ENCODE measurements at places on chromosomes 5 and 9.

- peak; percentile 71 for DNase-seq
These were observed 96.2 kb downstream of the TLE4 start for GRCh38 chr9:79667817-79668436.

- DNase-seq = no peak
These were observed 31.2 kb upstream of the ACTBL2 start for GRCh38 chr5:57513785-57514184.

DNA sequence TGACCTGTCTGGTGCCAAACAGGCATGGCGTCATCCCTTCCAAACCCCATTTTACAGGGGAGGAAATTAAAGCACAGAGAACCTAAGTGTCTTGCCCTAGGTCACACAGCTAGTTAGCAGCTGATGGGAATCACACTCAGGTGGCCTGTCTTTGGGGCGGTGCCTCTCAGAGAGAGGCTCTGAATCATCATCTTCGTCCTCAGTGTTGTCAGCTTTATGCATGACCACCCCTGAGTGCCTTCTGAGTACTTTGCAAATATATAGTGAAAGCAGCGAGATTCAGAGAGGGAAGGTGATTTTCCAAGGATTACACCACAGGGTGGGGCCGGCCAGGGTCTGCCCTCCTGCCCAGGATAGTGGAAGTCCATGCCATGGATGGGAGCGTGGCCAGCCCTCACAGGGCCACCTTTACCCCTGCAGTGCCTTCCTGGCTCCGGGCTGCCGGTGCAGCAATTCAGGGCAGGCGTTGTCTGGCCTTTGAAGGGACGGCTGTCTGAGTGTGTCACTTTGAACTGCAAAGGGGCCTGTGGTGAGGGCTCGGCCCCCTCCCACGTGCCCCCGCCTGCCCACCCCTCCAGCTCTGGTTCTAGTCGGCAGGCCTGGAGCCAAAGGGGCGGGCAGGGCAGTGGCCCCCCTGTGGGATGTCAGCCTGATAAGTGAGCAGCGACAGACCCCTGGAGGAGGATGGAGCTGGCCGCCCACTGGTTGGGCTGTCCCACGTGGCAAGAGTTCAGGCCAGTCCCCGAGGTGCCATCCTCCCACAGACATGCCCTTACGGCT, 16.9 kb downstream of the LMX1B start:
- DNase-seq = no peak

DNA sequence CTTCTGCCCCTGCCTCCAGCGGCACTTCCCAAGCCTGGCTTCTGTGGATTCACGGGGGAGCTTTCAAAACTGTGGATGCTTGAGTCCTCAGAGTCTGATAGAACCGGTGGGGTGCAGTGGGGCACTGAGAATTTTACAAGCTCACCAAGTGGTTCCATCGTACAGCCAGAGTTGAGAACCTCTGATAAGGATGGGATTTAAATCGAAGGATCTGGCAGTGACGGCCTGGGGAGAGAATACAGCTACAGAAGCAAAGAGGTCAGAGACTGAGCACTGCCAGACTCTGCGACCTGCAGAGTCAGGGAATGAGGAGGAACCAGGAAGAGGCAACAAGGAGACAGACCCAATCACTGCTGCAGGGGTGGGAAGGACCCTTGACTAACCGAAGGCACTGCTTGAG, 124.6 kb upstream of the BOD1 start:
- DNase-seq = no peak

- DNase-seq = no peak
These were observed 44.8 kb downstream of the PARP8 start for GRCh38 chr5:50711280-50711679.

All from NCI-H1436 (cell line).